ENCODE measurements at places on chromosomes 13 and 19.
A peak's percentile ranks its signal among the peaks of the same experiment; 100 is the strongest.

DNA sequence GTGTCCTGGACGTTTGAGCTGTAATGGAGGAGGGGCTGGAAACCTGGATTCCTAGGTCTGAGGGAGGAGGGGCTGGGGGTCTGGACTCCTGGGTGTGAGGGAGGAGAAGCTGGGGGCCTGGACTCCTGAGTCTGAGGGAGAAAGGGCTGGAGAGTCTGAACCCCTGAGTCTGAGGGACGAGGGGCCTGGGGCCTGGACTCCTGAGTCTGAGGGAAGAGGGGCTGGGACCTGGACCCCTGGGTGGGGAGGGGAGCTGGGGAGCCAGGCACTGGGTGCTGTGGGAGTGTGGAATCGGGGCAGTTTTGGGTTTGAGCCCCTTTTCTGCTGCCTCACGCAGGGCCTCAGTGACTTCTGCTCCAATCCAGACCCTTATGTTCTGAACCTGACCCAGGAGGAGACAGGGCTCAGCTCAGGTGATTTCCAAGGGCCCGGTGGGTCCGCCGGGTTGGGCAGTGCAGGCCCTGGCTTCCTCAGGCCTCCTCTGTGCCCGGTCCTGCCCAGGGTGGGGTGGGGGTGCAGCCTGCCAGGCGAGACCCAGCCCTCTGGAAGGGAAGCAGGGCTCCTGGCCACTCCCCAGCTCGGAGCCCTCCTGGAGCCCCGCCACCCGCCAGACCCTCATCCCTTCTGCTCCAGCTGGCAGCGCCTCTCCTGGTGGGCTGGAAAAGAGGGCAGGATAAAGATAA, 14.4 kb downstream of the TTYH1 start:
- no peak for DNase-seq

GRCh38 chr13:44573790-44574465, 2.2 kb downstream of the TSC22D1 start:
- no peak for DNase-seq

GRCh38 chr13:26236296-26236695, 14.2 kb upstream of the RNF6 start:
- DNase-seq = no peak

GRCh38 chr19:30112666-30113065, 170.6 kb downstream of the URI1 start:
- no peak for DNase-seq

DNA sequence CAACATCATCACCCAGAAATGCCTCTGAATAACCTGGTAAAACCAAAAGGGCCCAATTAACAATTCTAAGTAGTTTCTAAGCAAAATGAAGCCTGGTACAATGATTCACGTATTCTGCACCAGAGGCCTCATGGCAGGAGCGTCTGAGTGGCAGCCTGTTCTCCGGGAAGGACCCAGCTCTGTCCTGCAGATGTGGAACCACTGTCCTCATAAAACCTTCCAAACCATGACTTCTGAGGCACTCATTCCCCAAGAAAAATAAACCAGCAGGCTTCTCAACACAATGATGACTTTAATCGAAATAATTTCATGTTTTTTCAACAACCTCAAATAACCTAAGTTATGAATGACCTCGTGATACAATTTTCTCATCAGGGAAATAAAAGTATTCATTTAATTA, 89.9 kb downstream of the STK24 start:
- no peak for DNase-seq

DNA sequence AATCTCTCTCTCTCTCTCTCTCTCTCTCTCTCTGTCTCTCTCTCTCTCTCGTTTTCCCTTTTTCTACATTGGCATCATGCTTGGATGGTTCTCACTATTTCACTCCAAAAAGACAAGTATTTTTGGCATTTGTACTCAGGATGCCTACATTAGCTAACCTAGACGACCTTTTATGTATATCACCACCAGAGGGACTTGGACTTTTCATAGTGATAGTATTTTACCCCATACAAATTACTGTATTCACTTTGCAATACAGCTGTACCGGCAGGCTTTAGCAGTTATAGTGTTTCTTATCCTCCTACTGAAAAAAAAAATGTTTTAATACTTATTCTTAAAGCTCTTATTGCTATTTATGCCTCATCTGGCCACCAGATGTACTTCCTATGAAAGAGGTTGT, 687.2 kb upstream of the KLHL1 start:
- no peak for DNase-seq

GRCh38 chr13:47033216-47033615, 136.4 kb upstream of the HTR2A start:
- DNase-seq = no peak

GRCh38 chr13:39505151-39505550, 97.8 kb downstream of the LHFPL6 start:
- no peak for DNase-seq

DNA sequence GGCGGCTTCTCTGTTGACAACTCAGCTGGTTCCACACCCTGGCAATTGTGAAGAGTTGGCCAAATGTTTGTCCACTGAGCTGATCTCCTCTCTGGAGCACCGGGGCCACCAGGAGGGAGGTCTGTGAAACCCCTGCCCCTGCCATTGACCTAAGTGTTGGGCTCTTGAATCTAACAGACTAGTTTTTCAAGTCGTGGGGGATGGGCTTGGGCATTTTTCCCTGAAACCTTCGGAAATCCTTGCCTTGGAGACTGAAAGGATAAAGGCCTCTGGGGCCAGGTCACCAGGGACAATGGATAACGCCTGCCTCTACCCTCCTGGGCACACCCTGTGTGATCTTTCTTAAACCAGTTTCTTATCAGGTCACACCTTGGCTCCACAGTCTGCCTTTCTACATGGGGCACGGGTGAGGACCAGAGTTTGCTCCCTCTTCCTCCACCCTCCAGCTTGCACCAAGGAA, 881 bp downstream of the GEMIN7 start:
- DNase-seq = no peak

GRCh38 chr13:52921194-52921593, 72.8 kb upstream of the PCDH8 start:
- no peak for DNase-seq

DNA sequence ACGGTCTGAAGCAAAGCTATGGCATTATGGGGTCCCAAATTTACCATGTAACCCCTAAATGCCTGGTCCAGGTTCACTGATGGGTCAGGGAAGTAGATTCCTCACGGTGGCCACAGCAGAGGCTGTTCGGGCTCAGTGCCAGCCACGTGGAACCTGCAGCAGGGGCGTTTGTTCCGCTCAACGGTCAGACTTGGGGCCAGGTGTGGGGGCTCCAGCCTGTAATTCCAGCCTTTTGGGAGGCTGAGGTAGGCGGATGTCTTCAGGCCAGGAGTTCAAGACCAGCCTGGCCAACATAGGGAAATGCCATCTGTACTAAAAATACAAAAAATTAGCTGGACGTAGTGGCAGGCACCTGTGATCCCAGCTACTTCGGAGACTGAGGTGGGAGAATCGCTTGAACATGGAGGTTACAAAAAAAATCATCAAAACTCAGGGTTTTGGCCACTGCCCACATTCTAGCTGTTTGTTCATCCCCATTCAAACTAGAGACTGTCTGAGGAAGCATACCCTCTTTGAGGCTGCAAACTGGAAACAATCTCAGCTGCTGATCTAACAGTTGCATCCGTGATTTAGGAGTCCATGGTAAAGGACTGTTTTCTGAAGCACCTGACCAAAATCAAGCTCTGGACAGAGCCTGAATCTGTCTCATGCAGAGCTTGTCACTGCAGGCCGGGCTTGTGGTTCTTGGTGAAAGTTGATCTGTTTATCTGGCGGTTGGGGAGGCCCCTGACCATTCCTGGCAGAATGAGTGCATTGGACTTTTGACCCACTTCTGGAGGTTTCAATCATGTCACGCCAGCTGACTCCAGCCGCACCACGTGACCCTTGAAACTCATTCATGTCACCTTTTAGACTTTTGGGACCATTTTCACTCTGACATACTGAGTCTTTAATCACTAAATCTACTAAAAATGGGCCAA, 30.2 kb upstream of the ZNF331 start:
- no peak for DNase-seq

- DNase-seq = no peak
Observed at GRCh38 chr13:47790755-47791154, 210.3 kb downstream of the SUCLA2 start.

- DNase-seq = no peak
Observed at GRCh38 chr13:74077792-74078191, 56.4 kb downstream of the KLF12 start.

DNA sequence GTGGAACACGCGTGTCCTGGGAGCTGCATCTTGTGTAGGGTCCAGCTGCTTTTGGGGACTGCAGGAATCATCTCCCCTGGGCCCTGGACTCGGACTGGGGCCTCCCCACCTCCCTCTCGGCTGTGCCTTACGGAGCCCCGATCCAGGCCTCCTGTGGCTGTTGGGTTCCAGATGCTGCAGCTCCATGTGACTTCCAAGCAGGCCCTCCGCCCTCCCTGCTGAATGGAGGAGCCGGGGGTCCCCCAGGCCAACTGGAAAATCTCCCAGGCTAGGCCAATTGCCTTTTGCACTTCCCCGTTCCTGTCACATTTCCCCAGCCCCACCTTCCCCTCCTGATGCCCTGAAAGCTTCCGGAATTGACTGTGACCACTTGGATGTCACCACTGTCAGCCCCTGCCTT, 6.2 kb upstream of the PGLS start:
- DNase-seq = no peak

GRCh38 chr13:43008596-43008995, 14.8 kb upstream of the DNAJC15 start:
- DNase-seq = no peak

GRCh38 chr13:40779796-40780285, 8.9 kb upstream of the MRPS31 start:
- DNase-seq = no peak

GRCh38 chr19:48881741-48882657, 9.8 kb downstream of the PPP1R15A start:
- no peak for DNase-seq

GRCh38 chr13:28392428-28392827, 102.5 kb downstream of the FLT1 start:
- no peak for DNase-seq

GRCh38 chr13:21879263-21879914, 208.5 kb downstream of the FGF9 start:
- DNase-seq = no peak

- DNase-seq = no peak
Observed at GRCh38 chr19:11204943-11205349, 7.6 kb upstream of the KANK2 start.

DNA sequence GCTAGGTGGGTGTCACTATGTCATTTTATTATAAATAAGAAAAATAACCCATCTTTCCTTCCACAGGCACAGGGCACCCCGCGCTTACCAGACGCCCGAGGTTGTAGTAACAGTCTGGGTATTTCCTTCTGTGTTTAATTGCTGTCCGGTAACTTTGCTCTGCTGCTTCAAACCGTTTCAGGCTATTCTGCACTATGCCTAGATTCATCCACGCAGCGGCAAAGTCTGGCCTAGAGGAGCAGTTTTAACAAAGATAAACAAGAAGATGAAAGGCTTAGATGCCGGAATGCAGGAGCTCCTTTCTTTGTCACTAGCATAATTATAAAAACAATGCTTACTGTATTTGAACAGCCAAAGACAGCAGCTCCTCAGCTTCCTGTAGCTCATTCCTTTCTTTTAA, 36.9 kb upstream of the GGACT start:
- no peak for DNase-seq

GRCh38 chr13:101258071-101258470, 158.2 kb downstream of the NALCN start:
- peak; percentile 23 for DNase-seq

DNA sequence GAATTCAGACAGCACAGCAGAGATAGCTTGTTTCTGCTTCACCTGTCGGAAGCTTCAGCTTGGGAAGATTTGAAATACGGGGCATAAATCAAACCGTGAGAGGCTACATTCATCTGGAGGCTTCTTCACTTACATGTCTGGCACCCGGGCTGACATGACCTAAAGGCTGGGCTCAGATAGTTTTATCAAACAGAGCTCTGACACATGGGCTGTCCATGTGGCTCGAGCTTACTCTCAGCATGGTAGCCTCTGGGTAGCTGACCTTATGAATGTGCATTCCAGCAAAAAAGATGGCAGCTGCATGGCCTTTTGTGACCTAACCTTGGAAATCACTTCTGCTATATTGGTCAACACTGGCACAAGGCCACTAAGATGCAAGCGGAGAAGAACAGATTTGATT, 414.5 kb downstream of the NDFIP2 start:
- DNase-seq = no peak

DNA sequence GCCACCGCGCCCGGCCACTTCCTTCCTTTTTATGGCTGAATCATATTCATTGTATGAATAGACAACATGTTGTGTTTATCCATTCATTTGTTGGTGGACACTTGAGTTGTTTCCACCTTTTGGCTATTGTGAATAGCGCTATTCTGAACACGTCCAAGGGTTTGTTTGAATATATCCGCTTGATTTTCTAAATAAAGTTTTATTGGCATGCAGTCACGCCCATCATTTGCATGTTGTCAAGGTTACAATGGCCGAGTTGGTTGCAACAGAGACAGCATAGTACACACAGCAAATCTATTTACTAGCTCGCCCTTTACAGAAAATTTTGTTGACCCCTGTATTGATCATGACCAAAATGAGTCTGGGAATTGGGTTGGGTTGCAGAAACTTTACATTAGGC, 43.5 kb downstream of the COLGALT1 start:
- no peak for DNase-seq

DNA sequence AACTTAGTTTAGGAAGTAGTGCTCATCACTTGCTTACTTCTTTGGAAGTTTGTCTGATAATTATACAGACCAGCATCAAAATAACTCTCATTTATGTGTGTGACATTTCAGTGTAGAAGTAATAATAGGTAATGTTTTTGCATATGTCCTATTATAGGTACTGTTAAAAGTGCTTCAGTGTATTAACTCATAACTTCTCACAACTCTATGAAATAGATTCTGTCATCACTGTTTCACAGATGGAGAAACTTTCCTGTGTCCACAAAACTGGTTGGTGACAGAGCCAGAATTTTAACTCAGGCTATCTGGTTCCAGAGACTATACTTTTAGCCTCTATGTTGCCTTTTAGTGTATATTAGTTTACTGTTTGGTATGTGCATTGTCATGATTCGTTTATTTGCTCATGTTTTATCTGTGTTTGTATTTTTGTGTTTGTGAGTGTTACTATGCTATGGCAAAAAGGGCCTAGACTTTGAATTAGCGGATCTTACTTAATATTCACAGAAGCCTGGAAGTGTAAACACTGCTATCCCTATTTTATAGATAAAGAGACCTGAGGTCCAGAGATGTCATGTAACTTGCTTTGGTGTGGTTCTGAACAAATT, 12.7 kb downstream of the LPAR6 start:
- DNase-seq = no peak

DNA sequence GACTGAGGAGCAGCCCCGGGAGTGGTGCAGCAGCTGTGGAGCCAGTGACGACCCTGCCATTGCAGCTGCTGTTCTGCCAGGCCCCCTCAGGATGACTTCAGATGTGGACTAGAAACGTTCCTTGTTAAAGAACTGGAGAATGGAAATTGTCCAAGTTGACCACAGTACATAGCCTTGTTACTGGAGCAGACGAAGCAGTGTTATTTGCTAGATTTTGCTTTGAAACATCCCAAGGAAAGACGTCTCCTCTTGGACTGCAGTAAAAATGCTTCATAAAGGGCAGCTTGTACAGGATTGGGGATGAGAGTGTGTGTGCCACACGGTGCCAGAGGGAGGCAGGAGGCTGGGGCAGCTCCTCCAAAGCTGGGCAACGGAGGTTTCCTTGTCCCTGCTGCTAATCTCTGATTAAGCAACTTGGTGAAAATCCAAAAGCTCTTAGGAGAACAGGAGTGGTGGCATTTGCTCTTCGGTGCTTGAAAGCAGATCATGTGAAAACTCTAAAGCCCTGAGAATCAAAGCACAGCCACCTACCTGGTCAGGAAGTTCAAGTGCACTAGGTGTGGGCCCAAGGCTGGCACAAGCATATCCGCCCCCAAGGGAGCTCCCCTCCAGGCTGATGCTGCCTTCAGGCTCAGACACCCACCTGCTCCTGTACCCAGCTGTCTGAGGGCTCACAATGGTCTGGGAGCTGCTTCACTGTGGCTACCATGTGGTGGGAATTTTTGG, 34.5 kb downstream of the SHISA2 start:
- DNase-seq = no peak

Measured in activated CD4-positive, alpha-beta T cell treated with anti-CD3 and anti-CD28 coated beads, Interleukin-2, amount 50 U/mL, for 24 hours (primary cell).